Glutamatergic neuron (in vitro differentiated cells): ENCODE measurements at places on chromosomes 1 and 21. TPM values are rescaled to one million over a fixed set of nuclear protein-coding genes. Genes with fewer than 3 reads are reported as not detected.

Gene NUF2
- 5.8 TPM for total RNA-seq

GRCh38 chr1:236618507-236618906 is 14.2 kb upstream of the HEATR1 start:
- H3K4me1 ChIP-seq, result no peaks in the 10 kb centered on the region
- DNase-seq, result no peak
- H3K36me3 ChIP-seq, result no peaks in the 10 kb centered on the region
- H3K27ac ChIP-seq, result no peak overlapping the region

DNA sequence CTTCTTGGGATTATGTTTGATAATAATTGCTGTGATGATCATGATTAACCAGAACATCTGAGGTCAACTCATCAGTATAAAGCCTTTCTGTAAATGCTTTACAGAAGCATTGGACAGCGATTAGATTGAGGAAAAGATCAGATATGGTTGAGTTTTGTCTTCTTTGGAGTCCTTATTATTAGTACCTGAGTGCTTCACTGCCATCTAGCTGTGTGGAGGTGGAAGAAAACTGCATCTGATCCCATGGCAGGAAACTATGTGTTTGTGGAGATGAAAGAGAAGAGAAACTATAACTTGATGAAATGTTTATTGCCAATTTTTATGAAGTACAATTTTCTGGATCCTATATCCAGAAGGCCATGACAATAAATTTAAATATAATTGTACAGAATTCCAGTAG is 11.4 kb downstream of the FLG2 start:
- no peak overlapping the region for H3K27ac ChIP-seq
- peaks cover 10% of the 10 kb centered on the region for H3K36me3 ChIP-seq
- no peaks in the 10 kb centered on the region for H3K4me1 ChIP-seq
- peaks cover 5% of the 10 kb centered on the region for H3K27me3 ChIP-seq

DNA sequence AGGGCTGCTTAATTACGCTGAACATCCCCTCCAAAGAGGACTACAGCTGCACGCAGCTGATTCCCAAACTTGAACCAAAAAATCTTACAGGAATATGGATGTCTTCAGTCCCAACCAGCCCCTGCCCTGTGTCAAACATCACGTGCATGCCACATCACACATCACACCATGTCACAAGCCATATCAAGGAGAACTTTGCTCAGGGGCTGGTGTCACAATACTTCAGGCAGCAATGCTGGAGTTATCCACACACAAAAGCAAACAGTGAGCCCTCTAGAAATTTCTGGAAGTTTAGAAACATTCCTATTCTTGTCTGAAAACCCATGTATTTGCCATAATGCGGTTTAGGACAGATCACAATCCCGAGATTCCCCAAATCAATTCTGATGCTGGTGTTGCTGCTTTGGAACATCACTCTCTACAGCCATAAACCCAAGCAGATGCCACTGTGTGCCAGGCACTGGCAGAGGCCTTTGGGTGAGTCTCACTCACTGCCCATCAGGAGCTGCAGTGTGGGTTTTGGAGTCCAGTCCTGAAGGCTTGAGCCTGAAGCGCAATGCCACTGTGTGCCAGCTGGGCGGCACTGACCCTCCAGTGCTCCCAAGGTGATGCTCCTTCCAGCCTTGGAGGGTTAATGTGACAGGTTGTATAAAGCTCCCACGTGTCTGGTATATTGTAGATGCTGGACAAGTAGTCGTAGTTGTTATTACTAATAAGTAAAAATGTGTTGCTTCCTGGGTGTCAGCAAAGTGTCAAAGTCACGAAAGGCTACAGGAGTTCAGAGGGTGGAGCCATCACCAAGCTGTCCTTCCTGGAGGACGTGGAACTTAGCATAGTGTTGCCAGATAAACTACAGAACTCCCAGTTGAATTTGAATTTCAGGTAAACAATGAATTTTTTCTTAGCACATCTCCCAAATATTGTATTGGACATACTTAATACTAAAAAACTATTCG is 20.1 kb upstream of the EFNA1 start:
- no peaks in the 10 kb centered on the region for H3K36me3 ChIP-seq
- no peaks in the 10 kb centered on the region for H3K4me1 ChIP-seq
- no peak for DNase-seq
- no peak overlapping the region for H3K4me3 ChIP-seq
- peaks cover 4% of the 10 kb centered on the region for H3K27me3 ChIP-seq

Gene RGS18
- total RNA-seq, result not detected

GRCh38 chr1:11337580-11338073 is 64.6 kb downstream of the UBIAD1 start:
- DNase-seq, result peak; percentile 89
- H3K36me3 ChIP-seq, result no peaks in the 10 kb centered on the region
- peak overlapping the region; percentile 80 for H3K27ac ChIP-seq
- H3K4me1 ChIP-seq, result peaks cover 49% of the 10 kb centered on the region
- H3K27me3 ChIP-seq, result peaks cover 20% of the 10 kb centered on the region
- peak overlapping the region; percentile 34 for H3K4me3 ChIP-seq

DNA sequence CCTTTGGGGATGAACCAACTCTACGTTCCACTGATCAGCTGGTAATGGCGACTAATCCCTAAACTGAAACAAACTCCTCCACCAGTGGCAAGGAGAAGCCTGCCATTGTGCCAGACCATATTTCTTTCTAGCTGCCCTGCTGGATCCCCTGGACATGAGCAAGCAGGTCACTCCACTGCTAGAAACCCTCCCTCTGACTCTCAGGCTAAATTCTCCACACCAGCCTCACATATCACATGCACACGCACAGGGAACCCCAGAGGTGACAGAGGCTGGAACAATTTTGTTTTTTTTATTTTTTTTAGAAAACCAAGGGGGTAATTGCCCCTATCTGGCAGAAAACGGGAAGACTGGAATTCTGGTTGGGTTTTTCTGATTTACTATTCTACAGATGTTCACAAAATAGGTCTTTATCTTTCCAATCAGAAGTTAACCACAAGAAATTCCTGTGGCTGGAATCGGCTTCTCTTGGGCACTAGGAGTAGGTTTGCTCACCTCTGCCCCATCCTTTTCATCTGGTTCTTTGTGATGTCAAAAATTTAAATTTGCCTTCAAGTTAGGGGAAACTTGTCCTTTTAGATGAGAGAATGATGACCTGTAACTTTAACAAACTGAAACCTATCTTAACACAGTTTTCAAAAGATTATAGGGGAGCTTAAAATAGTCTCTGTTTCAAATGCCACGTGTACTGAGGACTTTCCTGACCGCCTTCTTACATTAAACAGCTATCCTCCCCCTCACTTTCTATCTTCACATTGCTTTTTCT is 258.1 kb downstream of the SDCCAG8 start:
- no peaks in the 10 kb centered on the region for H3K27me3 ChIP-seq
- peaks cover 9% of the 10 kb centered on the region for H3K4me1 ChIP-seq
- DNase-seq, result no peak
- no peak overlapping the region for H3K27ac ChIP-seq

Gene SH2D2A
- total RNA-seq, result 0.86 TPM

DNA sequence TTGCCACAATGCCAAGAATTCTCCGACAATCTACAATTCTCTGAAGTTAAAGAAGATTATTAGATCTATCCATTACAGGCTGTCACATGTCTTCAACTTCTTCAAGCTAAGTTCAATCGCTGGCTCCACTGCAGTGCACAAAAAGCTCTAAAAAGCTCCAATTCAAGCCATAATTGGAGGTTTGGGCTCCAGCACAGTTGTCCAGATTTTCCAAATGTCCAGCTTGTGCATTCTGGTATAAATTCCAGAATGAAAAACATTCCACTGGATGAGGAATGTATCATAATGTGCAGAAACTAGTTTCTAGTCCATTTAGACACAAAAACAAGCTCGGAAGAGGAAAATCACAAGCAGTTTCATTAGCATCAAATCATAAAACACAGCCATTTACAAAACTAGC is 138.6 kb downstream of the NRIP1 start:
- DNase-seq, result no peak
- H3K4me3 ChIP-seq, result no peak overlapping the region
- H3K4me1 ChIP-seq, result peaks cover 12% of the 10 kb centered on the region

DNA sequence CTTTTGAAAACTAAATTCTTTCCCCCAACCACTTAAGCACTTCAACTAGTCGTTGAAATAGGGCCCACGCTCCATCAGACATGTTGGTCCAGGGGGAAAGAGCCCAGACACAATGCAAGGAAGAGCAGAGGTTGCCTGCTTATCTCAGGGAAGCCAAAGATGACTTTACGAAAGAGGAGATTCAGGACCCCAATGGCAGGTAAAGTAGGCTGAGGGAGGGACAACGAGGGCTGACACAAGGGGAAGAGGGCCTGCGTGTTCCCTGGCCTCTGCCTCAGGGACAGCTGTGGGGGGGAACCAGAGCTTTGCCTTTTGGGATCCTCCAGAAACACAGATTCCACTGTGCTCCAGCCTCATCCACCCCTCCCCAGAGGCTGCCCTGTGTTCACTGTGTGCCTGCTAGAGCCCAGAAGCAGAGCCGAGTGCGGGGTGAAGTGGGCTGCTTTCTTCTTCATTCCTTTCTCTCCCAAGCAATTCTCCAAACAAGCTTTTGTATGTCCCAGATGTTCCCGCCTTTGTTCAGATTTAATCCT is 135.5 kb upstream of the GRIK3 start:
- peaks cover 1% of the 10 kb centered on the region for H3K27me3 ChIP-seq
- H3K36me3 ChIP-seq, result peaks cover 8% of the 10 kb centered on the region
- H3K27ac ChIP-seq, result no peak overlapping the region

DNA sequence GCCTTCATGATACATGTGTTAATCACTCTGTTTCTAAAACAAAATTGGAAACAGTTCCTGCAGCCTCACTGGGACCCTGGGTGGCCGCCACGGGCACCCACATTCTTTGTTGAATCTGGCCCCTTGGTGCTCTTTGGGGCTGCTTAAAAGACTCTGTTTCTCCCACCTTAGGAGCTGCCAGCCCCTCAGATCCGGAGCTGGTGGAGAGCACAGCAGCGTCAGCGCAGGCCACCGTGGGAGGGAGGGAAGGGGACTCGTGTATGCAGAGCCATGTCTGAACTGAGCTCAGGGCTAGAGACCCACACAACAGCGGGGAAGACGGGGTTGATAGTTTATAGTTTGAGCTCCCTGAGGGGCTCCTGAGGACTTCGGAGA is 121.2 kb downstream of the CNIH3 start:
- peaks cover 2% of the 10 kb centered on the region for H3K27me3 ChIP-seq
- H3K36me3 ChIP-seq, result no peaks in the 10 kb centered on the region
- no peak overlapping the region for H3K4me3 ChIP-seq
- DNase-seq, result no peak

GRCh38 chr1:175911138-175911537 is 167.7 kb upstream of the TNR start:
- no peaks in the 10 kb centered on the region for H3K27me3 ChIP-seq
- no peak for DNase-seq
- H3K4me3 ChIP-seq, result no peak overlapping the region

DNA sequence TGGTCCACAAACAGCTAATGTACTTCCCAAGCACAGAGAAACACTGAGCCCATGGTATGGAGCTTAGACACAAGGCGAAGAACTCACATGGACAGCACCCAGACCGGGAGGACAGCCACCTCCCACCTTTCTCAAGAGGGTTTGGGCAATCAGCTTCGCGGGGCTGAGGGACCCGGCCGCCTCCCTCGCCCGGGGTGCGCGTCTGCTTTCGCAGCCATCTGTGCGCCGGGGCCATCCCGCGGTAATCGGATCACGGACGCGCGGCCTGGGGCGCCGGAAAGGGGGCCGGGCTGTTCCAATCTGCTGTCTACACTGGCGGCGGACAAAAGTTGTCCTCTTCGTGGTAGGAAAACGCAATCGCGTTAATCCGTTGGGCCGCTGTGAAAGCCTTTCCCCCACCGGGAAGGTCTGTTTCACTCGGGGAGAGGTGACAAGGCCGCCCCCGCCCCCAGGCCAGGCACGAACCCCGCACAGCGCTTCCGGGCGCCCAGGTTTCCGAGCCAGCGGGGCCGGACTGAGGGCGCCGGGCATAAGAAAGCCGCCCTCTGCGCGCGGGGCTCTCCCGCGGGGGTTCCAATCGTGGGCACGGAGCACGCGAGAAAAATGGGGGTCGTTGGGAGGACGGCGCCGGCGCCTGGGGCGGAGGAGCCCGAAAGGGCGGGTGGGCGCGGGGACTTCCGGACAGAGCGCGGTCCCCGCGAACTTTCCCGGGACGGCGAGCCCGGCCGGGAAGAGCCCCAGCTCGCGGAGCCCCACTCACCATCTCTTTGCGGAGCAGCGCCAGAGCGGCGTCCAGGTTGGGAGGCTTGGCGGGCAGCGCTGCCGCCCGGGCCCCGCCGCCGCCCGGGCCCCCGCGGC is 664 bp downstream of the FAM89A start:
- peaks cover 6% of the 10 kb centered on the region for H3K36me3 ChIP-seq
- H3K27me3 ChIP-seq, result peaks cover 13% of the 10 kb centered on the region
- H3K27ac ChIP-seq, result no peak overlapping the region
- peak; percentile 61 for DNase-seq
- H3K4me1 ChIP-seq, result no peaks in the 10 kb centered on the region
- H3K4me3 ChIP-seq, result peak overlapping the region; percentile 81

DNA sequence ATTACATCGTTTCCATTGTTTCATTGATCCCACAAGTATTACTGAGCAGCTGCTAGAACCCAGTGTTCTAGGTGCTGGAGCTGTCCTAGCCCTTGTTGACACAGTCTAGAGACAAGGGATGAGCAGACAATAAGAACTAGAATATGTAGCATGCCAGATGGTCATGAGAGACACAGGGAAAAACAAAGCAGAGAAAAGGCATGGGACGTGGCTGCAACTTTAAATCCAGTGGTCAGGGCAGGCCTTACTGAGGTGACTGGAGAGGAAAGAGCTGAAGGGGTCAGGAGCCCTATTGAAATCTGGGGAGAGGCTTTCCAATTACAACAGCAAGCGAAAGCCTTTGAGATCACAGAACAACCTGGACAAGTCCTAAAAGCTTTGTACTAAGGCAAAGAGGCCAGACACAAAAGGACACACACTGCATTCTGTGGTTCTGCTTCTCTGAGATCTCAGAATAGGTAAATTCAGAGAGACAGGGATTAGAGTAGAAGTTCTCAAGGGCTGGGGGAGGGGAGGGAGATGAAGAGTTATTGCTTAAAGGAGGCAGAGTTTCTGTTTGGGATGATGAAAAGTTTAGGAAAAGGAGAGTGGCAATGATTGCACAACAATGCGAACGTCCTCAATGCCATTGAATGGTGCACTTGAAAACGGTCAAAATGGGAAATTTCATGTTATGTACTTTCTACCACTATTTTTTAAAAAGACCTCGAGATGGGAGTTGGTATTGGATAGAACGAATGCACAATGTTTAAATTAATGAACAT is 467.4 kb upstream of the VAMP3 start:
- peaks cover 7% of the 10 kb centered on the region for H3K4me1 ChIP-seq
- DNase-seq, result no peak
- H3K27ac ChIP-seq, result no peak overlapping the region
- H3K4me3 ChIP-seq, result no peak overlapping the region
- H3K36me3 ChIP-seq, result peaks cover 14% of the 10 kb centered on the region

DNA sequence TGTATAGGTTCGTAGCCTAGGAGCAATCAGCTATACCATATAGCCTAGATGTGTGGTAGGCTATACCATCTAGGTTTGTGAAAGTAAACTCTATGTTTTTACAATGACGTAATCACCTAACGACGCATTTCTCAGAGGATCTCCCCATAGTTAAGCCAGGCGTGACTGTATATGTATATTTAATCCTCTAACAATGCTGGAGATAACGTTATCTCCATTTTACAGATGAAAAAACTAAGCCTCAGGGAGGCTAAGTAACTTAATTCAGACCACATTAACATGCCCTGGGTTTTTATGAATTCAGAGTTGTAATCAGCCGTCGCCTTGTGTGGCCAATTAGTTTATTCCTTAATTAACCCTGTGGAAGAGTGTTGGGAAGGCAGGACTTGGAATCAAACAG is 107.7 kb upstream of the PLXNA2 start:
- H3K27ac ChIP-seq, result no peak overlapping the region
- no peak overlapping the region for H3K4me3 ChIP-seq
- peaks cover 39% of the 10 kb centered on the region for H3K4me1 ChIP-seq
- no peaks in the 10 kb centered on the region for H3K36me3 ChIP-seq
- peaks cover 17% of the 10 kb centered on the region for H3K27me3 ChIP-seq
